ENCODE measurements at places on chromosomes 16 and 17.

DNA sequence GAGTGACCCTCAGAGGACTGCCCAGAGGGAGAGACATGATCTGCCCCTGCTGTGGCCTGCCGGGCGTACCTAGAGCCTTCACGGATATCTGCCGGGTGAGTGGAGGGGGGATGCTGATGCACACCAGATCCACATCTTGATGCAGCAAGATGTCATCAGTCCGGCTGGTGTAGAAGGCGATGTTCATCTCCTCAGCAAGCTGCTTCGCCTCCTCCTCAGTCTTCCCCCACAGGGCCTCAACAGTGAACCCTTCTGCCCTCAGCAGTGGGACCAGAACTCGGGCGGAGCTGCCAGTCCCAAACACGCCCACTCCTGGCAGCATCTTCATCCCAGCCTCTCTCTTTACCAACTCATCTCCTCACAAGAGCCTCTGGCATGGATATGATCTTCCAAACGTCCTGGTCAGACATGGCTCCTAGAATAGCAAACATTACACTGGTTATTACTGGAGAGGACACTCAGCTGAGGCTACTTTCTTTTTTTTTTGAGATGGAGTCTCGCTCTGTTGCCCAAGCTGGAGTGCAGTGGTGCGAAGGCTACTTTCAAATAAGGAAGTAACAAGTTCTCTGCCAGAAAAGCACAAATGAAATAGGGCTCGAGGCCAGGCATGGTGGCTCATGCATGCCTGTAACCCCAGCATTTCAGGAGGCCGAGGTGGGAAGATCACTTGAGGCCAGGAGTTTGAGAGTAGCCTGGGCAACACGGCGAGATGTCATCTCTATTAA lies 18.9 kb downstream of the C16orf86 start:
- DNase-seq = no peak

- DNase-seq = no peak
These were observed 584.9 kb downstream of the CDH13 start for GRCh38 chr16:83211711-83212110.

DNA sequence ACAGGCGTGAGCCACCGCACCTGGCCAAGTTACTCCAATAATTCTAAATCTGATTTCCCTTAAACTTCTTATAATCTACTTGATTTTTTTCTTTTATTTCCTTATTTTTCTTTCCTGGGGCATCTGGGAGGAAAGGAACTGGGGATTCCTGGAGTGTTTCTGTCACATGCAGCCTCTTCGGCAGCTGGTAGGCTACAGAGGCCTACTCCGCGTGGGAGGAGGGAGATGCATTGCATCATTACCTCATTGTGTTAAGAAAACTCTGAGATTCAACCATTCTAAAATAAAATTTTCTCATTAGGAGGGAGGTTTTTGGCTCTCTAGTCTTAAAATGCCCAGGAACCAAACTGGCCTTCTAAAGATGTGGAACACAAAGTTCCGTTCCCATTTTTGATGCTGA lies 64.0 kb downstream of the SOX9 start:
- no peak for DNase-seq

DNA sequence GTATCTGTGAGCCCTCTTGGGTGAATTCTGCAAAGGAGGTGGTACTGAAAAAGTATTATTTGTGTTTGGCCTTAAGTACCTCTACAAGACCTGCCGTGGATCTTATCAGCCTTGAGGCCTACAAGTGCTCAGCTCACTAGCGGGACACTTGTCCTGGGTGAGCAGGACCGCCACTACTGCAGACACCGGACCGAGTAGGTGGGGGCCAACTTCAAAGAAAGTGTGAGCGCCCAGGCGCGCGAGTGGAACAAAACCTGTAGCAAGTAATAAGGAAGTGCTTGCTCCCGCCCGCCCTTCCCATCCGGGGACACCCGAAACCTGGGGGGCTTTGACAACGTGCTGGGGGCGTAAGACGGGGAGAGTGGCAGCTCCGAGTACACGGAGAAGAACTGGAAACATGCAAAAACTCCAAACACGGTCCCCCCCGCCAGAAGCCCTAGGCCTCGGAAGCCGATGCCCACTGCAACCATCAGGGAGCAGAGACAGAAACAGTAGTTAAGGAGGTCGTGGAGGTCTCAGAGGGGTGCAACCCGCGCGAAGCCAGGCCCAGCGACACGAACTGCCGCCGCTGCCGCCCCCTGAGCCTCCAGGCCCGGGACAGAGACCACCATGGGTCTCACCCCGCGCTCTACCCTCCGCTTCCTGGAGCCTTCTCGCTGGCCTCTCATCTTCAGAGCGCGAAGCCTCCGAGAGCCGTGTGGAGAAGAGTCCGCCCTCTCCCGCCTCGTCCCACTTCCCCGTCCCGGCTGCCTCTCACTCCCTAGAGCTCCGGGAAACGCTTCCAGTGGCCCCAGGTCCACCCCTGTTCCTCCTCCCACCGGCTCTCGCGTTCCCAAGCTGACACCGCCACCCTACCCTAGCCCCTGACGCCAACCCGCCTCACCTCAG lies 537 bp downstream of the CNOT1 start:
- DNase-seq = no peak

Data from HAP-1 (cell line).